ENCODE measurements at places on chromosomes 12 and 14.

DNA sequence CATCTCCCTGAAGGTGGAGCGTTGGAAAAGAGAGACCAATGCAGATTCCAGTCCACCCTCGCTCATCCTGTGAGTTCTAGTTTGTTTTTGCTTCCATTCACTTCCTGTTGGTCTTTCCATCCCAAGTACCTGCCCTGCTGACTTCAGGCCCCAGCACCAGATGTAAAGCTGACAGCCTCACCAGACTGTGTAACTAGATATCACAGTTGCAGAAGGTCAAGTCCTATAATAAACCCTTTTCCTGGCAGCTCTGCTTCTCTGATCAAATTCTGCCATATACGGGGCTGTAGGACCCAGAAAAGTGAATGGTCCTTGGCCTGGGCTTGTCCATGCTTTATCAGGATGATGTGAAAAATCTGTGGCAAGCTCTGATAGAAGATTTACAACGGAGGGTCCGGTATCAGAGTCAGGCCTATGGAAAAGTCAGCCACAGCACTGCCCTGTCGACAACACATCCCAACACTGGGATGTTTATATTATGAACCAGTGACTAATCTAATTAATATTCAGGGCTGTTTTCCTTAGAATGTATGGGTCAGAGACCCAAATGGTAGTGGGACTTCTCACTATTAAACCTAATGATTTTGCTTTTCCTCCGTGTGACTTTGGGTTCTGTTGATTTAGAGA is 42.1 kb downstream of the CCDC175 start:
- no peak for DNase-seq

DNA sequence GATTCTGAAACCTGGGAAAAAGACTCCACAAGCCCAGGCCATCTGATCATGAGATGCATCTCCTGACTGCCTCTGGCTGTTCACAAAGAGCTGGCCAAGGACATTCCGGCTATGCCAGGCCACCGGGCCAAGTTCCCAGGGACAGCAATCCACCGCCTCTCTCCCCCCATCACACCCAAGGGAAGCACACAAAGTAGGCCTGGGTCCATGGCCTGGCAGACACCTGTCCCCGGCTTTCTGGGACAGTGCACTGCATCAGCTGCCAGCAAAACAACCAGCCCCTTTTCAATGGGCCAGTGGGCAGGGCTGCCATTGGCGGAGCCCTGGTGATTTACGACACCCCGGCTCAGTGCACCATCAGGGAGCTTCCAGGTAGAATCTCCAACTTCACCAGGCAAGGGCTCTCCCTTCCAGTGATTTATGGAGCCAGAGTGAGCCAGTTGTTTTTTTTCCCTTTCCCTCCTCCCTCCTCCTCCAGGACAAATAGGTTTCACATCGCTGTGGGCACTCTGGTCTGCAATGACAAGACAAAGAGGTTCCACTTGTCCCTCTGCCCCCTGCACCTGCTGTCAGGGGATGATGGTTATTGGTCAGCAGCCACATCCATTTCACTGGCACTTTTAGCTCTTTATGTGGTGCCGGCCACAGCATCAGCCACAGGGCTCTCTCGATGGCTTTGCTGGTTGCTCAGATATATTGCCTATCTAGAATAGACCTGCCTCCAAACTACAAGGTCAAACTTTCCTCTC is 149.6 kb downstream of the SLC38A6 start:
- DNase-seq, result no peak

GRCh38 chr12:72230589-72230988 is 41.6 kb upstream of the TRHDE start:
- DNase-seq, result no peak

DNA sequence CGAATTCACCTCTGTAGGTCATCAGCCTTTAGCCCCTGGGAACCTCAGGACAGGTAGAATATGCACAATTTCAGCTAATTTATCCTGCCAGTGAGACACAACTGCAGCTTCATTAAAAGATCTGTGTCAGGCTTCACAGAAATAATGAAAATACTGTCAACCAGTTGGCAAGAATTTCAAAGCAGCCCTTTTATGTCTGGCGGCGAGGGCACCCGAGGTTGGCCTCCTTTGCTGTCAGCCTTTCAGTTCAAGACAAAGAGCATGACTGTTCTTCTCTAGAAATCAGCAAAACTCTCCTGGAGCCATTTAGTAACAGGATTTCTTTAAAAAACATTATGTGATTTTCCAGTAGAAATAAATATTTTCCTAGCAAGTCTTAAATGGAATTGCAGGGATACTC is 75.9 kb downstream of the BBS10 start:
- no peak for DNase-seq

- DNase-seq, result no peak
Observed at GRCh38 chr14:75851574-75851866, 130.3 kb downstream of the TGFB3 start.
